ENCODE measurements at places on chromosomes 3 and 15. TPM values are rescaled to one million over a fixed set of nuclear protein-coding genes. Genes with fewer than 3 reads are reported as not detected.

Gene ACTC1
- not detected for total RNA-seq

Gene APPL1
- total RNA-seq = 38.4 TPM

Gene OCA2
- not detected for total RNA-seq

Gene TRIM42
- not detected for total RNA-seq

Gene MCTP2
- total RNA-seq = 0.47 TPM
